Stimulated activated CD4-positive, alpha-beta T cell treated with anti-CD3 and anti-CD28 coated beads, Interleukin-1b, Interleukin-23, amount 100 ng/mL, for 4 hours (primary cell): ENCODE measurements at places on chromosomes 12 and 14.

DNA sequence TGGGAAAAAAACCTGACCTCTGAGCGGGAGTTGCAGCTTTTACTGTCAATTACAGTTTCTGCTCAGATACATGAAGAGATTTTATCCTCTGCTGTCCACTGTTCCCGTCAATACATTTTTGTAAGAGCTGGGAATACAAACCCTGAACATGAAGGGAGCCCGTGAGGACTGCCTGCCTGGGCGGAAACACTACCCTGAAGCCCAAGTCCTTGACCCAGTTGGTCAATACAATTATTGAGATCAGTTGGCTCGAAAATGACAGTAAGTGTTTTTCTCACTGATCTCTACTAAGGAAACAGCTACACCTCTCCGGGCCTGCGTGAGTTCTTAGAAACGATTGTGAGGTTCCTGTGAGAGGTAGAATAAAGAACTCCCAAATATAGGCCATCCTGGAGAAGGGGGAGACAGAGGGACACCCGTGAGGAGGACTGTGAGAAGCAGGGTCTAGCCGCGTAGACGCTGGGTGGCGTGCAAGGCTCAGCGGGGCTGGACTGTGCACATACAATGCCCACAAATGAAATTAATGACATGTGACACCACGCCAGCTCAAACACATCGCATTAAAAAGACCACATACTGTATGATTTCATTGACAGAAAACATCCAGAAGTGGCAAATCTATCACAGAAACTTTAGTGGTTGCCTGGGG lies 509.5 kb downstream of the TMEM132D start:
- no peak for DNase-seq

GRCh38 chr12:68356060-68356695 lies 24.0 kb upstream of the MDM1 start:
- no peak for DNase-seq

DNA sequence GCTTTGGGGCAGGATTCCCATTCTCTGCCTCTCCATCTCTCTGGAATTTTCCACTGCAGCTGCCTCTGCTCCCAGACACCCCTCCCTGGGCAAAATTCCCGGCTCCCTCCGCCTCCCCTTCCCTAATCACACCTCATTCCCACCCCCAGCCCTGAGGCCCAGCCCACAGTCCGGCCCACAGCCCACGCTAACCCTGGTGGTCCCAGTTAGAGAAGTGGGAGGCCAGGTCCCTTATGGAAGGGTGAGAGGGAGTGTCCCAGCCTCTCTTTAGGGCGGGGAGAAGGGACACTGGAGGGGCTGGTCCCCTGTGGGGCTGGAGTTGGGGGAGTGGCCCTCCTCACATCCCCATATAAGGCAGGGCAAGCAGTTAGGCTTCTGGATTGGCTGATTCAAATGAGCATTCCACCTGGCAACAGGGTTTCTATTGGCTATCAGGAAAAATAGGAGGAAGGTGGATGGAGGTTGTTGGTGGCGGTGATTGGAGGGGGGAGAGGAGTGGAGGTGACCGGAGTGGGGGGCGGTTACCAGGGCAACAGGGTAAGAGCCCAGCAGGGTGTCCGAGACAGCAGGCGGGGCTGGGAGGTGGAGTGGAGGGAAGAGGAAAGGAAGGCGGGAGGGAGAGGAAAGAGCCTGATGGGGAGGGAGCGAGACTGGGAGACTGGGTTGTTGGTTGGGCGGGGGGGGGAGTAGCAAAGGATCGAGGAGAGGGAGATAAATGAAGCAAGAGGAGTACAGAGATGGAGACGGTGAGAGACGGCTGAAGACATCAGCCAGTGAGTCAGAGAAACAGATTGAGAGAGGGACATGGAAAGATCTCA lies 1.9 kb upstream of the PTMS start:
- DNase-seq: no peak

DNA sequence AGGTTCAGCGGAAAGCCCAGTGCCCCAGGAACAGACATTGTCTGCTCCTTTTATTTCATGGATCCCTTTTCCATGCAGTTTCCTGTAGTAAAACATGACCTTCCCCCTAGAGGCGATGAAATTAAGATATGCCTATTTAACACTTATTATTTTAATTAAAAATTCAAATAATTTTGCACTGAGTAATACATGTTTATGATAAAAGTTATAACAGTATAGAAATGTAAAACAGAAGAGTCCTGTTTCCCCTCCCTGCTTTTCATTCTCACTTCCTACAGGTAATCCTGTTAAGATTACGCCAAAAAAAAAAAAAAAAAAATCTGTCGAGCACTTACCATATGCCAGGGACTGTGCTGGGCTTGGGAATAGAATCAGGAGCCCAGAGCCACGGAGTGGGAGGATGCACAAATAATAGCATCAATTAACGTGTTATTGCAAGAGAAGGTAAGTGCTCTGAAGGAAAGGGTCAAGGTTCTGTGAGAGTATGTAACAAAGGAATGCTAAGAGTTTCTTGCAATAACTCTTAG lies 830 bp upstream of the LPCAT3 start:
- DNase-seq: no peak

DNA sequence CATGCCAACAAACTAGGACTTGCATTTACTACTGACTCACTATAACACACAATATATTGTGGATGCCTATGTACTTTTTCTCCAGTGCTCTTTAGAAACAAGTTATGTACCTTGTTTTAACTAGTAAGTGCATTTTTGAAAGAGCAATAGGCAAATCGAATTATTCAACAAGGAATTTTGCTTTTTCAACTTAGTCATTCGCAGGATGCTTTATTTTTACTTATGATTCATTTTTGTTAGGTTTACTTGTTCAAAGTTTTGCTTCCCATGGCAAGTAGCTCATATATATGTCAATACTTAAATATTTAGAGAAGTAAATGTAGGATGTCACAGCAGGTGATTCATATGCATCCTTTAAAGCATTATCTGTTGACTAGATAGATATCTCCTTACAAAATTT lies 149.8 kb downstream of the PELI2 start:
- DNase-seq: no peak

- DNase-seq: no peak
Observed at GRCh38 chr12:45863332-45863731, 127.0 kb downstream of the SCAF11 start.

DNA sequence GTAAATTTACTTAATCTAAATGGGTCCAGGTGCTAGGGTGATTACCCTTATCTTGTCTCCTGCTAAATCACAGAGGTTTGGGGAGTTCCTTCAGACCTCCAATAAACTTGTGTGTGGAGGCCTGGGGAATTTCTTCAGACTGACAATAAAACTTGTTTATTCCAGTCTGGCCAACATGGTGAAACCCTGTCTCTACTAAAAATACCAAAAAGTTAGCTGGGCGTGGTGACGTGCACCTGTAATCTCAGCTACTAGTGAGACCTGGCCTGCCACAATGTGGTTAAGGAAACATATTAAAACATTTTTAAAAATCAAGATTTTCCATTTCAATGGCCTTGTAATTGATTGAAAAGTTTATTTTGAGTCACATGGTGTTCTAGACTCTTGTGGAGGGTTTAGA lies 126.9 kb upstream of the FGD4 start:
- no peak for DNase-seq

GRCh38 chr12:2187195-2187945 lies 134.6 kb downstream of the CACNA1C start:
- DNase-seq: no peak

- no peak for DNase-seq
Observed at GRCh38 chr12:43221216-43221615, 330.8 kb downstream of the ADAMTS20 start.

DNA sequence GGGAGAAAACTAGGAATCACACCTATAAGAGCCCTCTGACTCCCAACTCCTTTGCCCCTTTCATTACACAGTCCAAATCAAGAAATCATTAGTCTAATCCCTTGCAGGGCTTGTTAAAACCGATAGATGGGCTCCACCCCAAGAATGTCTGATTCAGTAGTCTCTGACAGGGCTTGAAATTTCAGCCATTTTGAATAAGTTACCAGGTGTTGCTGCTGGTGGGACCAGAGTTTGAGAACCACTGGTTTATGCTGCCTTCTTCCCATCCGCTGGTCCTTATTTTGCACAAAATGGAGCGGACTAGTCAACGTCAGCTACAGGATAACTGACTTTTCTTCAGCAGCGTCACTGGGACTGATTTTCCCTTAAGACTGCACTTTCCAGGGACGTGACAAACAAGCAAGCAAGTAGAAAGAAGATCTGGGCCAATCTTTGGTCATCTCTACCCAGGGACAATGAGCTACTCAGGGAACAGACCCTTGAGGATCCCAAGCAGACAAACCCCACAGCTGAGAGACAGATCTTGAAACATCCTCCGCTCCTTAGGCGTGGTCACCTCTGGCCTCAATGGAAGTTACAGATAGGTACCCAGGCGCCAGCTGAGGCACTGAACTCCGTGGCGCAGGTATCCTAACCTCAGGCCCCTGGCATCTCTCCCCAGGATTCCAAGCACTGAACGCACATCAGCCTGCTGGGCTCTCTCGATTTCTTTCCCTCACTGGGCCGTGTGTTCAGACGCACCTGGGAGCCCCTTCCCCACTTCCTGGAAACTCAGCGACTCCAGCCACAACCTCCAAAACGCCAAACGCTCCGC lies 900 bp downstream of the KCTD10 start:
- DNase-seq: no peak
